Occipital lobe (tissue), 3 donors: ENCODE measurements at places on chromosomes 11 and 22. TPM values are rescaled to one million over a fixed set of nuclear protein-coding genes. Genes with fewer than 3 reads are reported as not detected.

GRCh38 chr22:48156603-48157355, 1394.3 kb downstream of the TBC1D22A start:
- DNase-seq = no peak

- no peak for DNase-seq
Observed at GRCh38 chr11:103997082-103997481, 39.4 kb upstream of the DDI1 start.

GRCh38 chr11:1826552-1827094, 8.2 kb upstream of the SYT8 start:
- DNase-seq = no peak

The PHF5A gene
- total RNA-seq = 35.7 TPM

GRCh38 chr22:35113341-35113740, 47.4 kb downstream of the ISX start:
- DNase-seq = no peak

- DNase-seq = no peak
Observed at GRCh38 chr11:26158251-26158650, 173.7 kb upstream of the ANO3 start.
